Activated CD4-positive, CD25-positive, alpha-beta regulatory T cell (primary cell): ENCODE measurements at places on chromosomes 1 and 21.

- no peak for DNase-seq
These were observed 13.2 kb upstream of the DEGS1 start for GRCh38 chr1:224169718-224170270.

GRCh38 chr1:63148825-63149645, 173.3 kb upstream of the FOXD3 start:
- no peak for DNase-seq

DNA sequence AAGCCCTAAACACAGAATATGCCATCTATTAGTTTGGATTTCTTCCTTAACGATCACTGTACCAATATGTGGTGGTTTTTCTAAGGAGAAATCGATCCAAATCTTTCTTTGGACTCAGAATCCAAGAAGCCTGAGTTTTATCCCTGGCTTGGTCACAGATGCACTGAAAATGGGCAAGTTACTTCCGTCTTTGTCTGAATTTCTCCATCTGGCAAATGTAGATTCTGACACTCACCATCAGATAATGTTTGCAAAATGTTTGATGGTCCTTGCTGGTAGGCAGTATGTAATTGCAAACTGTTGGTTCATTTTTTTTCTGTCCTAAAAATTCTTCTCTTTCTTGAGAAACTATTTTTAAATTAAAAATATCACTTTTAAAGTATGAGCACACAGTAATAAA, 115.0 kb downstream of the TSEN15 start:
- DNase-seq, result no peak

DNA sequence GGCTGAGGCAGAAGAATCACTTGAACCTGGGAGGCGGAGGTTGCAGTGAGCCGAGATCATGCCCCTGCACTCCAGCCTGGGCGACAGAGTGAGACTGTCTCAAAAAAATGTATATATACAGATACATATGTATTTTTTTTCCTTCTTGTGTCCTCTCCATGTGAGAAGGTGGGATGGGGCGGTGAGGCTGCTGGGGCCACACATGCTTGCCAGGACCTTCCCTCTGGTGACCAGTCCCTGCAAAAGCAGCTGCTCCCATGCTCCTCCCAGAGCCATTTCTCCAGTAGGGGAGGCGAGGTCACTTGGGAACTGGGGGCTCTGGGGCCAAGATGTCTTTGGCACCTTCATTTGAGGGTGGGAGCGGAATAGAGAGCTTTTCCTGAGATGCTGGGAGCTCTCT, 74.9 kb downstream of the PIK3CD start:
- no peak for DNase-seq

GRCh38 chr1:53305650-53306049, 22.2 kb downstream of the LRP8 start:
- no peak for DNase-seq

- no peak for DNase-seq
These were observed 51.9 kb downstream of the SPSB1 start for GRCh38 chr1:9344426-9345200.

- no peak for DNase-seq
These were observed 46.3 kb upstream of the SAMSN1 start for GRCh38 chr21:14592296-14593000.

DNA sequence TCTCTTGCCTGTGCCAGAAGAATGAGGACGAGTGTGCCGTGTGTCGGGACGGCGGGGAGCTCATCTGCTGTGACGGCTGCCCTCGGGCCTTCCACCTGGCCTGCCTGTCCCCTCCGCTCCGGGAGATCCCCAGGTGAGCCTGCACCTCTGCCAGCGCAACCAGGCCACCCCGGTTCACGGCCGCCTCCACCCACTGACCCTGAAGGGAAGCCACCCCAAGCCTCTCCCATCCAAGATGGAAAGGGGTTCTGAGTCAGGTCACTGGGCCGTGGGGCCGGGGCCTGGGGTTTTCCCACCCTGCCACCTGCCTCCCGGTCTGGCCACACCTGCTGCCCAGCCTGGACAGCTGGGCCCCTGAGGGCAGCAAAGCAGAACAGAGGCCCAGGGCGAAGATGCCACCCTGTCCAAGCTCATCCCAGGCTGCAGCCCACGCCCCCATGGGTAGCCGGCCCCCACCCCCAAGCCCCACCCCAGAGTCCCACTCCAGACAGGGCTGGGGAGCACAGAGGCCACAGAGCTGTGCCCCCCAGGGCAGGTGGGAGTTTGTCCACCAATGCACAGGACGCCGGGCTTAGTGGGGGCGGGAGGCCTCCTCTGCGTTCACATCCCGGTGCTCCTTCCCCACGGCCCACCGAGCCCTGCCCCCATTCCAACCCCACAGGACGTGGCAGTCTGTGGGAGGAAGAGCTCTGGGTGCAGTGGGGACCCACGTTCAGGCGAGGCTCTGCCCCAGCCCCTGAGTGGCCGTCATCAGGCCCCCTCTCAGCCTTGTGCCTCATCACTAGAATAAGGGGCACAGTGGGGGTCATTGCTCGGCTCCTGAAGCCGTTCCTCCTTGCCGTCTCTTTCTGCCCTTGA, 5.6 kb downstream of the AIRE start:
- no peak for DNase-seq

DNA sequence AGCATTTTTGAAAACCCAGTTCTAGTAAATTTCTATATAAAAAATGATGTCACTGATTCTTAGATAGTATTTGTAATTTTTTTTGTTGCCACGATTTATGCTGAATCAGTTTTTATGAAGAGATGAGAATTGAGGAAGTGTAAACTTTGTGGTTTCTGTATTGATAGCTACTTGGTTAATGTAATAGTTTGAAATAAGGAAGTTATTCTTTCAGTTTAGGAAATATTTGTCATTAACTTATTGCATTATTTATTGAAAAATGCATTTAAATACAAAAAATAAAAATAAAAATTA, 97.8 kb downstream of the ZFYVE9 start:
- no peak for DNase-seq

DNA sequence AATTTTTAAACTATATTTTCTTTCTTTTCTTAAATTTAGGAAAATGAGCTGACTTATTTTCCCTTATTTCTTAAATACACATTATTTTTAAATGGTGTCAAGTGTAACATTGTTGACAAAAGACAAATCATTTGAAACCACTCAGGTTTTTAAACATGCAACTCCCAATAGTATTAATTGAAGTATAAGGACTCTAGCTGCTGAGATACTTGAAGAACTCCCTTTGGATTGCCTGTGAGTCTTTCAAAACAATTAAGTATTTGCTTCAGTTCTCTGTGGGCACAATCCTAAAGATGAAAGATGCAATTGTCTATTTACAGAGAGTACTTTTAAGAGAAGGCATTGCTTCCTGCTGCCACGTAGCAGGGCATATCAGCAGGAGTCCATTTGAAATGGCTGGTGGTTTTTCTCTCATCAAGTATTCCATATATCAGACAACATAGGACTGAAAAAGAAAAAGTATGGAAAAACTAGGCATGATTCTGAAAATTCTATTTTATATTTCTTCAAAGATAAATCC, 373.4 kb downstream of the NEGR1 start:
- no peak for DNase-seq

DNA sequence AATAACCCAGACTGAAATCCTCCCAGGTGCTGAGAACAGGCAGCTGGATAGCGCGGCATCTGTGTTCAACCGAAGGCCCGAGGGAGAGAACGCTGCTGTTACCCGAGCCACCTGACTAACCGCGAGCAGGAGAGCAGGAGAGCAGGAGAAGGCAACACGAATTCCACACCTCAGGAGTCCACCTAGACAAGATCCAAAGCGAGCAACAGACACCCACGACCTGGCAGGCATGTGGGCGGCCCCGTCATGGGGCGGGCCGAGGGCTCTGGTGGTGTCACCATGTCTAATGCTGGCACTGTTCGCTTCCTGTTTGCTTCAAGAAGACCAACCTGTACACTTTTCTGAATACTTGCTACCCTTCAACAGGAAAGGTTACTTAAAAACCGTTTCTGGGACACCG, 20.9 kb upstream of the SPATC1L start:
- no peak for DNase-seq

DNA sequence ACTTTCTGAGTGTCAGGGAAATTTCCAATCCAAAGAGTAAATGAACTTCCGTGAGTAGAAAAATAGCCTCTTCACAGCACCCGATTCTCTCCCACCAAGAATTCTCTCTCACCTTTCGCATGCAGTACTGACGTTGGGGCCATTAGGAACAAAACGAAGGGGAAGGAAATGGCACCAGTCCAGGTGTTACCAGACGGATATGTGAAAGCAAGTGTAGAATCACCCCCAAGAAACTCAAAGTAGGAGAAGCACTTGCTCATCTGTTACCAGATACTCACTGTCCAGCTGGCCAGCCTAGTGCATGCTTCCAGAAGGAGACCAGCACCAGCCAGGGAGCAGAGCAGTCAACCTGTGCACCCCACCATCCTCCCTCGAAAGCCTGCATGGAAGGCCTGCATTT, 55.1 kb downstream of the ITPKB start:
- DNase-seq, result no peak

DNA sequence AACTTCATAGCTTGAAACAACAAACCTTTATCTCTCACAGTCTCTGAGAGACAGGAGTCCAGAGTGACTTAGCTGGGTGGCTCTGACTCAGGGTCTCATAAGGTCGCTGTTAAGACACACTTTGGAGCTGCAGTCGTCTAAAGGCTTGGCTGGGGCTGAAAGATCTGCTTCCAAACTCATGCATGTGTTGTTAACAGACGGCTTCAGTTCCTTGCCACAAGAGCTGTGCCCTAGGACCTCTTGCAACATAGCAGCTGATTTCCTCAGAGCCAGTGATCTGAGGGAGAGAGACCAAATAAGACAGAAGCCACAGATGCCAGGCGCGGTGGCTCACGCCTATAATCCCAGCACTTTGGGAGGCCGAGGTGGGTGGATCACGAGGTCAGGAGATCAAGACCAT, 176.8 kb downstream of the DISC1 start:
- DNase-seq, result no peak

DNA sequence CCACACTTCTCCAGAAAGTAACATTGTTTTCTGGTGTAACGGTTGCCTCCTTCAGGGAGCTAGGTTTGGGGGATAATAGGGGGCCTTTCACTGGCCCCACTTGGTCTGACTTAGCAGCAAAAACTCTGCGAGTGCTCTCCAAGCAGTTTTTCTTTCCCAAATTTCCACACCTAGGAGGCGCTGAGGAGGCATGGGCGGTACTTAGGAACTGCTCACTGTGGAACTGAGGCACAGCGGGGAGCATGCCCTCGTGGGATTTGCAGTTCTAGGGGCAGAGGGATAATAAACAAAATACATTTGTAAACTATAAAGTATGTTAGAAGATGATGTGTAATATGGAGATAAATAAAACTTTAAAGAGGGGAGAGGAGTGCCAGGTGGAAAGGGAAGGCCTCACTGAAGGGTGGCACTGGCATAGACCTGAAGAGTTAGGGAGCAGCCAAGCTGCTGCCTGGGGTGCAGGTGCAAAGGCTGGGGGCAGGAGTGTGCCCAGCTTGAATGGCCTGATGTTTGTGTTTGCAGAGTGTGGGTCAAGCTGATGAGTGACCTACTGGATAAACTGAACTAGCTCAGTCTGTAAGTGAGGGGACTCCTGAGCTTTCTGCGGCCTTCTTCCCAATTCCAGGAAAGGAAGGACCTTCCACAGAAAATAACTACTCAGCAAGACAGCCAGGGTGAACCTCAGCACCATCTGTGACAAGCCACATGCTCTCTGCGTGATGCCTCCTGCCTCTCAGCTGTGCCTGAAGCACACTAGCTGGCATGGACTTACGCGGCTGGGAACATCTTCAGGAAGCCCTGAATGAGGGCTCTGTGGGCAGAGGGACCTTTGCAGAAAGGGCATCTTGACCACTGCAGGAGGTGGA, 1.9 kb downstream of the EPHX1 start:
- no peak for DNase-seq

- no peak for DNase-seq
These were observed 36.0 kb upstream of the SSBP3 start for GRCh38 chr1:54442185-54442584.

- DNase-seq, result no peak
These were observed 394.6 kb downstream of the LRRIQ3 start for GRCh38 chr1:73803380-73803779.

GRCh38 chr21:19507682-19508260, 1104.2 kb upstream of the TMPRSS15 start:
- DNase-seq, result no peak

- DNase-seq, result no peak
These were observed 42.4 kb upstream of the BACH1 start for GRCh38 chr21:29256126-29256910.

DNA sequence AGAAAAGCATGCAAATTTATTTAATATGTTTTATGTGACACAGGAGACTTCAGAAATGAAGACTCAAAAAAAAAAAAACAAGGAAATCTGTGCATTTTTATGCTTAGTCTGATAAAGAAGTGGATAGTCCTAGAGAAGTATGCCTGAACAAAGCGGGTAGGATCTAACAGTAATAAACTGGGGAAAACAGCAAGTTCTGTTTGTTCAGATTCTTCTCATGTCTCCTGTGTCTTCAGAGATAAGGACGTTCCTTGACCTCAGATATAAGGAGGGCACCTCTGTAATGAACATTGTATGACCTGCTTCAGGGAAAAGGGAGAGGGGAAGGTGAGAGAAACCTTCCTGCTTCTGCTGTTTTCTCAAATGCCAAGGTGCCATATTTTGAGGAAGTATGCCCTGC, 67.7 kb upstream of the TNFSF18 start:
- no peak for DNase-seq

DNA sequence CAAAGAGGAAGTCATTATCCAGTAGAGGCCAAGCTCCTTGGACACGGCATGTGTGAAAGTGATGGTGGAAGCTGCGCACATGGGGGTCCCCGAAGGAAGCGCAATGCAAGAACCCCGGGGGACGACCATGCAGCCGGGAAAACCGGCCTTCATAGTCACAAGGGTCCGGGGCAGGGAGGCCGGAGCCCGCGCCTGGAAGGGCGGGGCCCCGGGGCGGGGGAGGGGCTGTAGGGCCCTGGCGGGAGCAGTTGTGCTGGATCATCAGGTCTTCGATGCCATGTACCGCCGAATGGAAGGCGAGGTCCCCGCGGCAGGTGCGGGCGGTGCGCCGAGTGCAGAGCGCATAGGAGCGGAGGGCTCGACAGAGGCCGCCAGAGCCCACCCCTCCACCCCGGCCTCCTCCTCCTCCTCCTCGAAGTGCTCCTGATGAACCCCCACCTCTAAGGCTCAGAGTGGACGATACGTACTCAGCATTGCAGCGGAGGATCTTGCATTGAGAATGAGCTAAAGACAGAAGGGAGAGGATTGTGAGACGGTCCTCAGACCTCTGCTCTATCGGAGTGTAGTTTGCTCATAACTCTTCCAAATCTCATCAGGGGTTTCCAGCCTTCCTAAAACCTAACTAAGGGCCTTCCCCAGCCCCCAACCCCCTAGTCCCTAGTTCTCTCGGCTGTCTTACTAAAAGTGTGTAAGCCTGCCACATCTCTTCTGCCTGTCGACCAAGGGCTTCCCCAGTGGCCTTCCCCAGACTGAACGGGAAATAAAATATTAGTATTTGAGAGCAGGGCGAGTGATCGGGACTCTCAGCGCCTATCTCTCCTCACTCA, 2.1 kb downstream of the HJV start:
- DNase-seq, result no peak

- no peak for DNase-seq
These were observed 110.5 kb downstream of the TOMM20 start for GRCh38 chr1:235018161-235018560.

DNA sequence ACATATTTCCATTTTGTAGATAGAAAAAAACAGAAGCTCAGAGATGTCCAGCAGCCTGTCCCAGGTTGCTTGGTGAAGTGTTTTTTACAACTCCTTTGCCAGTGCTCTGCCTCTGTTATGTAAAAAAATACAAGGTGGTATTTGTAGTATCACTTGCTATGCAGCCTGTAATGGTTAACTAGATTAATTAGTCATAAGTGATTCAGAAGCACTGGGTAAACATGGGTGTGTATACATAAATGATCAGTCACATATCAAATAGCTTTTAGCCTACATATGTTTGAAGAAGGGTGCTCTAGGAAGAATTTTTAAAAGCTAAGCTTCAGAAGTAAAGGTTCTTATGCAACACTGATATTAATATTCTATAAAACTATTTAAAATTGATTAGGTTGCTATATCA, 70.0 kb upstream of the MAGI3 start:
- DNase-seq, result no peak
